ENCODE measurements at places on chromosomes 3 and 15. TPM values are rescaled to one million over a fixed set of nuclear protein-coding genes. Genes with fewer than 3 reads are reported as not detected.
A peak's percentile ranks its signal among the peaks of the same experiment; 100 is the strongest.

CIDEC gene
- not detected for total RNA-seq

A4GNT gene
- not detected for total RNA-seq

DNASE1L3 gene
- total RNA-seq: not detected

MTMR10 gene
- 21.9 TPM for total RNA-seq

NUSAP1 gene
- 281 TPM for total RNA-seq

PLA2G4E gene
- total RNA-seq: not detected

CPLX3 gene
- not detected for total RNA-seq

DNA sequence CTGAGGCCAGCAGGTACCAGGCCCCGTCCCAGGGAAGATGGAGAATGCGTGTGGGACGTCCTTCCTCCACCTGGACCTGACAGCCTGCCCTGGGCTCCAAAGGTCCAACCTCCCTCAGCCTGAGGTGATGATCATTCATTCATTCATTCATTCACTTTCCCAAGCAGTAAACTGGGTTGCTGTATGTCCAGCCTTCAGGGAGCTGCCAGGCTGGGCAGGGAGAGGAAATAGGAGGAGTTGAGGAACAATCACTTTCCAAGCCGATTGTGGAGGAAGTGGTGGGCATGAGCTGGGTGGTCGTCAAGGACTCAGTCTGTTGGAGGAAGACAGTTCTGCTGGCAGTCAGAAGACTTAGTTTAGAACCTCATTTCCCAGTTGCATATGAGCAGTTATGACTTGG, 10.2 kb upstream of the CCDC33 start:
- H3K36me3 ChIP-seq: no peaks in the 10 kb centered on the region
- DNase-seq: no peak
- no peak overlapping the region for H3K4me3 ChIP-seq

DNA sequence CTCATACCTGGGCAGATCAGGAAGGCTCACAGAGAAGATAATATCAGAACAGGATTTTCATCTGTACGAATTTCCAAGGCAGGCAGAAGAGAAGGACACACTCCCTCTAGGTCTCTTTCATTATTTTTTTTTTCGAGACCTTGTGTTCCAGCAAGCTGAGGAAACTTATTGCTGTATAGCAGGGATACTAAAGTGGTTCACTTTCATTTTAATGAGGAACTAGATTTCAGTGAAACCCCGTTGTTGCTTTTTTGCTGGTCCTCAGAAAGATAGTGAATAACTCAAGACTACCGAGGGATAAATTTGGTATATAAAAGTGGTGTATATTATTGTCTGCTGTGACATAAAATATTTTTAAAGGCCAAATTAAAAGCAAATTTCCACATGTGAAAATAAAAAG, 24.6 kb downstream of the MEIS2 start:
- H3K36me3 ChIP-seq: no peaks in the 10 kb centered on the region
- DNase-seq: no peak
- no peaks in the 10 kb centered on the region for H3K27me3 ChIP-seq

DNA sequence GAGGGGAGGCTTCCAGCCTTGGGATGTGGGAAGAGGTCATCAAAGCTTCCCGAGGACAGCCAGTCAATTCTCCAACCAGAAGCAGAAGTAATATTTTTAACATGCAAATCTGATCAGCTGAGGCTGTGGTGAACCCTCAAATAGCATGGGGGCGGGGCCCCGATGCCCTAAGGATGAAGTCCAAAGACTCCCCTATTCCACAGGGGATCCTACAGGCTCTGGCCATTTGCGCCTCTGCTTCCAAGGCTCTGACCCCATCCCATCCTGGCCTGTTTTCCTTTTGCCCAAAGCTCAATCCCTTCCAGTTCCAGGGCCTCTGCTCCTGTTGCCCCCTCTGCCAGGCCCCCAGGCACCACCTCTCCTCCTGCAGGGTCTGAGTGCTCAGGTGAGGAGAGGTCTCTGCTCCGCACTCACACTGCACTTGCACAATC, 6.7 kb upstream of the CSK start:
- peak overlapping the region; percentile 41 for H3K27ac ChIP-seq
- no peaks in the 10 kb centered on the region for H3K27me3 ChIP-seq
- peaks cover 78% of the 10 kb centered on the region for H3K4me1 ChIP-seq

- no peaks in the 10 kb centered on the region for H3K4me1 ChIP-seq
- no peaks in the 10 kb centered on the region for H3K27me3 ChIP-seq
- H3K36me3 ChIP-seq: no peaks in the 10 kb centered on the region
- DNase-seq: no peak
- no peak overlapping the region for H3K27ac ChIP-seq
- no peak overlapping the region for H3K4me3 ChIP-seq
These were observed 721.4 kb upstream of the NR2F2 start for GRCh38 chr15:95609096-95609495.

DNA sequence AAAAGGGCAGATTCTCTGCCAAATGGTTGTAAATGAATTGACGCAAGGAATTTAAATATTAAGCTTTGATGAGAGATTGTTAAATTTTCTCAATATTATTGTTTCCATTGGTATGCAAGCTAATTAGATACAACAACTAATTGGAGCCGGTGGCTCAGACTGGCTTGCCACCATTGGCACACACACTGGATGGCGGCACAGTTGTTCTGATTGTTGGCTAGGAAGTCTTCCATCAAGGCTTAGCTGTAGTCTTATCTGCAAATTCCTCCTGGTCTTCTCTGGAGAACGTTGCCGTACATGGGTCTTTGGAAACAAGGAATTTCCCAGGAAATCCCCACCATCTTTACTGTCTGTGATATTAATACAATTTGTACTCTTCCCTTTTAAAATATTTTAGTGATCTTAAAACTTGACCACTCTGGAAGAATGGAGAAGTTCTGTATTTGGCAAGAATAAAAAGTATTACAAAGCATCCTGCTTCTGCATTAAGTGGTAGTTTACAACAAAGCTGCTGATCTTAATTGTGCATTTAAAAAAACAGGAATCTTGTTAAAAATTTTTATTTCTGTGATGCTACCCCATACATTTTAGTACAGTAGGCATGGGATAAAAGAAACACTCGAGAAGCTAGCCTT, 126.5 kb downstream of the UBE2E2 start:
- H3K4me1 ChIP-seq: peaks cover 13% of the 10 kb centered on the region
- no peak for DNase-seq
- no peak overlapping the region for H3K4me3 ChIP-seq
- H3K27me3 ChIP-seq: no peaks in the 10 kb centered on the region
- H3K36me3 ChIP-seq: no peaks in the 10 kb centered on the region
- no peak overlapping the region for H3K27ac ChIP-seq

DNA sequence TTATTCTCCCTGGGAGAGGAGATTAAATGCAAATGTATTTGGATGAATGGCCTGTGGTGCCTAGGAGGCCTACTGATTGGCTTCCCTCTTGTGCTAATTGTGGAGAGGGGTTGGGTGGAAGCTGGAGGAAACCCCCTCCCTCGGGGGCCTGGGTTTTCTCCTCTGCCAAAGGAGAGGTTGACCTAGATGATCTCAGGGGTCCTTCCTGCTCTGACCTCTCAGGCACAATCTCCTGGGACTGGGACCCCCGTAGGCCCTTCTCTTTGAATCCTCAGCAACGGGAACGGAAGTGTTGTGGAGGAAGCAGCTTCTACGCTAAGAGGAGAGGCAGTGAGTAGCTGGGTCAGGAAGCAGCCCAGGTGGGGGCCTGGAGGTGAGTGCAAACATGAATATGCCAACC, 40.5 kb upstream of the MAGEF1 start:
- H3K27me3 ChIP-seq: peaks cover 12% of the 10 kb centered on the region
- H3K27ac ChIP-seq: no peak overlapping the region
- H3K4me3 ChIP-seq: no peak overlapping the region
- H3K4me1 ChIP-seq: no peaks in the 10 kb centered on the region
- H3K36me3 ChIP-seq: no peaks in the 10 kb centered on the region

DNA sequence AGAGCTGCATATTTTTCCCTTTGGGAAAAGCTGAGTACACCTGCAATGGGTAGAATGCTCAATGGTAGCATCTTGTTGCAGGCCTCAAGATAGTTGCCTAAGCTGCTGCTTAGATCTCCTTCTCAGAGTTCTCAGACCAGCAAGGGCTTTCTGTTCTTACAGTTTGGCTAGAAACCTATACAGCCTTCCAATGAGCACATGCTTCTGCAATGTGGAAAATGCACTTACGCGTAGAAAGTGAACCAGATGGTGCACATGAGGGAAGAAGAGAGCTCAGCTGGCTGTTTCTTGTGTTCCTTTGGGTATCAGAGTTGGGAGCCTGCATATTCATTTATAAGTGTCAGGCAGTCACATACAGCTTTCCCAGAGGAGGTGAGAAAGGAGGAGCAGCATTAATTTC, 136.4 kb downstream of the B3GALNT1 start:
- peaks cover 9% of the 10 kb centered on the region for H3K4me1 ChIP-seq
- H3K27me3 ChIP-seq: no peaks in the 10 kb centered on the region
- no peak overlapping the region for H3K4me3 ChIP-seq
- H3K36me3 ChIP-seq: no peaks in the 10 kb centered on the region
- no peak for DNase-seq

DNA sequence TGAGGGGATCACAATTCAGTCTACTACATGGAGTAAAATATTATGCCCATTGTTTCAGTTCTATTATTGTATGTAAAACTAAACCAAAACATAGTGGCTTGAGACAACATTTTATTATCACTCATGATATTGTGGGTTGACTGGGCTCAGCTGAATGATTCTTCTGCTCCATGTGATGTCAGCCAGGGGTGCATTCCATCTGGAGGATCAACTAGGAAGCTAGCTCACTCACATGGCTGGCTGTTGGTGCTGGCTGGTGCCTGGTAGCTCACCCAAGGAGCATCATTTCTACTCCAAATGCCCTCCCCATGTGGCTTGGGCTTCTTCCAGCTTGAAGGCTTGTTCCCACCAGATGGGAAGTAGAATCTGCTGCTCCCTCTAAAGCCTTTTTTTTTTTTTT, 51.8 kb upstream of the CLRN1 start:
- no peaks in the 10 kb centered on the region for H3K4me1 ChIP-seq
- peaks cover 6% of the 10 kb centered on the region for H3K27me3 ChIP-seq
- no peaks in the 10 kb centered on the region for H3K36me3 ChIP-seq
- no peak overlapping the region for H3K4me3 ChIP-seq
- H3K27ac ChIP-seq: no peak overlapping the region

GRCh38 chr3:34856081-34856947, 783.0 kb upstream of the ARPP21 start:
- H3K4me1 ChIP-seq: no peaks in the 10 kb centered on the region
- H3K36me3 ChIP-seq: no peaks in the 10 kb centered on the region
- no peak overlapping the region for H3K27ac ChIP-seq
- no peaks in the 10 kb centered on the region for H3K27me3 ChIP-seq

DNA sequence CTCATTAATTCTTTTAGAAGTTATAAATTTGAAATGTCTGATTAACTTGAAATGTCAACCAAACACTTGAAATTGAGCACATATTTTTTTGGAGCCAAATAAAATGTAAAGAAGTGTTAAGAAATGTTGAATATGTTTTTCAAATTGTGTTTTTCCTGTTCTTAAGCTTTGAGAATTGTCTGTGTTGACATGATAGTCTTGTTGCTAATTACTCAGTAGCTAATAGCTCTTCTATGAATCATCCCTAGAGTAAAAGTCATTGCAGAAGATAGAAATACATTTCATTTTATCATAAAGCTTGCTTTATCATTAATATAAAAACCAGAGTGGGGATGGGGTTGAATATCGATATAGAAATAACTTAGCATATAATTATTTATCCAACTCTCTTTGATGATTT, 41.9 kb upstream of the ABHD10 start:
- no peak overlapping the region for H3K27ac ChIP-seq
- no peaks in the 10 kb centered on the region for H3K36me3 ChIP-seq
- no peaks in the 10 kb centered on the region for H3K27me3 ChIP-seq
- DNase-seq: no peak
- no peak overlapping the region for H3K4me3 ChIP-seq
- H3K4me1 ChIP-seq: no peaks in the 10 kb centered on the region

DNA sequence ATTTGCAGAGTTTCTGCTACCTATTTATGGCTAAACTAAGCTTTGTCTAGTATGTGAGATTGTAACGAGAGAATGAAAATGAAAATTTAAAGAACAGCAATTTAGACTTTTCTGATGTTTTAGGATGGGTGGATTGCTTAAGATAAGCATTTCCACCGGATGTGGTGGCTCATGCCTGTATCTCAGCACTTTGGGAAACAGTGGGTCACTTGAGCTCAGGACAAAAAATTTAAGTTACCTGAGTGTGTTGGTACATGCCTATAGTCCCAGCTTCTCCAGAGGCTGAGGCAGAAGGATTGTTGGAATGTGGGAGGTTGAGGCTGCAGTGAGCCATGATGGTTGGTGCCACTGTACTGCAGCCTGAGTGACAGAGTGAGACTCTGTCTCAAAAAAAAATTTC, 3.3 kb downstream of the PPP4R2 start:
- peaks cover 47% of the 10 kb centered on the region for H3K4me1 ChIP-seq
- no peaks in the 10 kb centered on the region for H3K27me3 ChIP-seq
- H3K36me3 ChIP-seq: peaks cover 57% of the 10 kb centered on the region
- peak overlapping the region; percentile 80 for H3K27ac ChIP-seq
- peak overlapping the region; percentile 86 for H3K4me3 ChIP-seq

DNA sequence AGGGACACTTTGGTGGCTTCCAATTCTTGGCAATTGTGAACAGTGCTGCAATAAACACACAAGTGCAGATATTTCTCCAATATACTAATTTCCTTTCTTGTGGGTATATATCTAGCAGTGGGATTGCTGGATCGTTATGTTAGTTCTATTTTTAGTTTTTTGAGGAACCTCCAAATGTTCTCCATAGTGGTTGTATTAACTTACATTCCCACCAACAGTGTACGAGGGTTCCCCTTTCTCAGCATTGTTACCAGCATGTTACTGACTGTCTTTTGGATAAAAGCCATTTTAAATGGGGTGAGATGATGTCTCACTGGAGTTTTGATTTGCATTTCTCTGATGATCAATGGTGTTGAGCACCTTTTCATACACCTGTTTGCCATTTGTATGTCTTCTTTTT, 92.8 kb downstream of the DAPK2 start:
- peaks cover 4% of the 10 kb centered on the region for H3K27me3 ChIP-seq
- H3K27ac ChIP-seq: no peak overlapping the region
- no peak for DNase-seq
- no peaks in the 10 kb centered on the region for H3K36me3 ChIP-seq
- peaks cover 15% of the 10 kb centered on the region for H3K4me1 ChIP-seq
- no peak overlapping the region for H3K4me3 ChIP-seq

DNA sequence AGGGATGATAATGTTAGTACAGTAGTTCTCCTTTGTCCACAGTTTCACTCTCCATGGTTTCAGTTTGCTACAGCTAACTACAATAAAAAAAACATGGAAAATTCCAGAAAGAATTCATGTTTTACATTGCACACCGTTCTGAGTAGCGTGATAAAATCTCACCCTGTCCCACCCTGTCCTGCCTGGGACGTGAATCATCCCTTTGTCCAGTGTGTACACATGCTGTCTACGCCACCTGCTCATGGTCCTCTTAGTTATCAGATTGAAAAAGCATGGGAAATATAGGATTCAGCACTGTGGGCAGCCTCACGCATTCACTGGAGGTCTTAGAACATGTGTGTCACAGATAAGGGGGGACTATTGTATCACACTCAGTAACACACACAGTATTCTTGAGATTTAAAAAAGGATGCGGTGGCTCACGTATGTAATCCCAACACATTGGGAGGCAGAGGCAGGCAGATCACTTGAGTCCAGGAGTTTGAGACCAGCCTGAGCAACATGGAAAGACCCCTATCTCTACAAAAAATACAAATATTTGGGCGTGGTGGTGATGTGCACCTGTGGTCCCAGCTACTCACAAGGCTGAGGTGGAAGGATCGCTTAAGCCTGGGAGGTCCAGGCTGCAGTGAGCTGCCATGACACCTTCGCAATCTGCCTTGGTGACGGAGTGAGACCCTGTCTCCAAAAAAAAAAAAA, 8.7 kb upstream of the FLNB start:
- H3K4me3 ChIP-seq: no peak overlapping the region
- DNase-seq: no peak
- H3K27me3 ChIP-seq: no peaks in the 10 kb centered on the region

- DNase-seq: no peak
- H3K4me1 ChIP-seq: no peaks in the 10 kb centered on the region
- H3K4me3 ChIP-seq: no peak overlapping the region
- H3K27me3 ChIP-seq: no peaks in the 10 kb centered on the region
- H3K36me3 ChIP-seq: no peaks in the 10 kb centered on the region
These were observed 66.3 kb downstream of the STRIT1 start for GRCh38 chr3:155227141-155227540.

All from activated CD8-positive, alpha-beta T cell treated with anti-CD3 and anti-CD28 coated beads, Interleukin-2, amount 10 ng/mL, durations not matched to agents 7 days and 5 days (primary cell).